ENCODE measurements at places on chromosomes 2 and 18.

- DNase-seq: no peak
Observed at GRCh38 chr2:30074023-30074422, 72.8 kb upstream of the YPEL5 start.

DNA sequence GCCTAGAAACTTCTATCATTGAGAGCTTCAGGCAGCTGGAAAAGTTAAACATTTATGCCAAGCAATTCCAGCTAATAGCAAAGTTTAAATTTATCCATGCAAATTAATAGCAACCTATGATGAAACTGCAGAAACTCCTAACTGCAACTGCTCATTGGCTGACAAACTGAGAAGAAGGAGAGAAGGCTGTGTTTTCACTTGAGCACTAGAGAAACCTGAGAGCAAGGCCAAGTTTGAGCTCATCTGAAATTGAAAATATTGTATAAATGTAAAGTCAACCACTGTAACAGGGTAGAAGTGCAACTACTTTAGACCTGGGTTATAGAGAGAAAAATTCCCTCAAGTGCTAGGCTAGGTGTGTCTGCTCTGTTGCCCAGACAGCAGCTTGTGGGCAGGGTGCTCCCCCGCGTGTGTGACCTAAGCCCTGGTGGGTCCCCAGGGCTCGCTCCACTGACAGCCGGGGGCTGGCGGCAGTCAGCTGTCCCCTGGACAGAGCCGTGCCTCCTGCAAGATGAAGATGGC is 50.2 kb downstream of the CABYR start:
- DNase-seq: no peak

DNA sequence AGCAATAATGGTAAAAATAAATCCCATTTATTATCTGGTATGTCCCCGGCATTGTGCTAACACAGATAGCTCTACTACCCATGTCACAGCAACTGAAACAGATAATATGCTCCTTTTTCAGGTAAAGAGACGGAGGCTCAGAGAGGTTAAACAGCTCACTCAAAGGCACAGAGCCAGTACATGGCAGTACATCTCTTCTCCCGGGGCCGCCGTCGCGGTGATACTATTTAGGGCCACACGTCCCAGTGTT is 693 bp upstream of the PDK1 start:
- DNase-seq: no peak

DNA sequence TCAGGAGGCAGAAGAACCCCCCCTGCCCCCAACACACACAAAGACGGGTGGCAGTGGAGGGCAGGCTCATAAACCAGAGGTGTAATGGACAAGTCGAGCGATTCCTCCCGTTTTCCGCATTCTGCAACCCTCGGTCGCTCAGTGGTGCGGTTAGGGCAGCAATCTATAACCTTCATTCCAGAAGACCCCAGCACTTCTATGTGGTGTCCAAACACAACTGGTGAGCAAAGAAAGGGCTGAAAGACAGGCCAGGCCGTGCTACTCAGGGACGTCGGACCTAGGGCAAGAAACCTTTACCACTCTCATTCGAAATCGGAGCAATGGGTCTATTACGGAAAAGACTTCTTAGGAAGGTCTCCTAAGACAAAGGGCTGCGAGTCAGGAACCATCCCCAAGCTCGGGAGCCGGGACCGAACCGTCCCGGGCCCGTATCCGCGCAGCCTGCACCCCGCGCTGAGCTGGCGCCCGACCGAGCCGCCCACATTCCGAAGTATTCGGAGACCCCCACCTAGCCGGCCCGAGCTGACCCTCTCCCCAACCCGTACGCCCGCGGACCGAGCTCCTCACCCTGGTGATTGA is 568 bp downstream of the ARL5A start:
- DNase-seq: no peak

DNA sequence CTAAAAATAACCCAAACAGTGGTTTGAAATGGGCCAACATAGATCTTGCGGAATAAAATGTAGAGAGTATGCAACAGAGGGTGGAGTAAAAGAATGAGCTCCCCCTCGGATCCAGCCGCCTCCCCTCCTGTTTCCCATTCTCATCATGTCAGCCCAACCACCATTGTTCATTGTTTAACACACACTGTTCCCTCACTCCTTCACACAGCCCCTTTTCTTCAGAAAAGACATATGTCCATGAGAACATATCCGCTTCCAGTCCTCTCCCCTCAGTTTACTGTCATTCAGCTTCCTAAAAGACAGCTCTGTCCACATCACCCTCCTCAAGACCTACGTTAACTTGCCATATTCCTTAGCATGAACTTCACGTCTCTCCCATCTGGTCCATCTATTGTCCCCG is 62.9 kb upstream of the SERTAD2 start:
- no peak for DNase-seq

- no peak for DNase-seq
Observed at GRCh38 chr2:94997981-94998930, 27.3 kb upstream of the MAL start.

GRCh38 chr2:96119389-96119751 is 3.0 kb upstream of the ADRA2B start:
- no peak for DNase-seq

DNA sequence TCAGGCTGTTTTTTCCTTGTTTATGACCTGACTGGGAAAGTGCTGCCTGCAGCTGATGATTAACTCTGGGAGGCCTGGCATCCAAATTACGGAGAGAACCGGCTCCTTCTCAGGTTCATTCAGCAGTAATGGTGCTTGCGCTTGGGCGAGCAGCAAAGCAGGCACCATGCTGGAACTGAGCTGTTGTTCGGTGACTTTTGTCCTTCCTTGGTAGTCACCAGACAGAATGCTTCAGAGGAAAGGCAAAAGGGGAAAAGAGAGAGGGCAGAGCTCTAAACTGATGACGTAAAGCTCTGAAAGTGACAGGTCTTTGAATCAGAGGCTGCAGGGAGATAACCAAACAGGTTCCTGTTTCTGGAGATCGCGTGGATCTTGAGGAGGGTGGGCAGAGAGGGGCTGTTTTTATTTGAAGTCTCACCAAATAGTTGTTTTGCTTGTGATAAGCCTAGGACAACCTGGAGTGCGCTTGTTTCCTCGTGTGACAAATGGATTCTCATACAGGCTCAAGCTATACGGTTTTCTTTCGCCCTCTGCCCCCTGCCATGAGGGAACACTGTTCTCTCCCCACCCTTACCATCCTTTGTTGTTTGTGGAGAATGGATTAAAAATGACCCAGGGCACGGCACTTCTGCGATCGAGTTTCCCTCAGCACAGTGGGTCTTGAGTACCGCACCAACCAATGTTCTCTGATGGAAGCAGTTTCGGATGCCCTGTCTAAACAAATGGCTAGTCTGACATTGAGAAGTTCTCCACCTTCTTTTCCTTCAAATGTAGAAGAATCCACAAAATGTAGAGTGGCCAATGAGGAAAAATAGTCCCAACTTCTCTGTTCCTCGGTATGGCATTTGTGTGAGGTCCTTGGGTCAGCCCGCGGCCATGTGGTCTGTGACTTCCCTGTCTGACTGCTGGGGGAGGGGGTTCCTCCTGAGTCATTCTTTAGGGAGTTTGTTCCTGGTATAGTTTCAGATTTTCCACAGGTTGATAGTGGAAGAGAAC is 1.3 kb downstream of the RASGRP3 start:
- peak; percentile 26 for DNase-seq

DNA sequence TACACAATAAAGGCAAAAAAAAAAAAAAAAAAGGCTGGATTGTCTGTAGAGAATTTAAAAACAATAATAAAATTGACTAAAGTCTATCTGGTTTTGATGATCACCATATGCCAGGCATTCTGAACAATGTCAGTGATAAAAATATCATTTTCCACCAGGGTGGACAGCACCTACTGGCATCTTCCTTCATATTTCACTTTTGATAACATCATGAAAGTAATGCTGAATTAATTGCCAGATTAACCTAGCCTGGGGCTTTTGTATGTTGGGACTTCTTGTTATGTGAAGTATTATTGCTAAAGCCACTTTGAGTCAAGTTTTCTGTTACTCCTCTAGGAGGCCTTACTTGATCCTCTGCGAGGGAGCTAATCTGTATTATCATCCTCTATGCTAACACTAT is 73.8 kb upstream of the FAM98A start:
- DNase-seq: no peak

GRCh38 chr2:1713142-1713838 is 31.0 kb downstream of the PXDN start:
- no peak for DNase-seq

DNA sequence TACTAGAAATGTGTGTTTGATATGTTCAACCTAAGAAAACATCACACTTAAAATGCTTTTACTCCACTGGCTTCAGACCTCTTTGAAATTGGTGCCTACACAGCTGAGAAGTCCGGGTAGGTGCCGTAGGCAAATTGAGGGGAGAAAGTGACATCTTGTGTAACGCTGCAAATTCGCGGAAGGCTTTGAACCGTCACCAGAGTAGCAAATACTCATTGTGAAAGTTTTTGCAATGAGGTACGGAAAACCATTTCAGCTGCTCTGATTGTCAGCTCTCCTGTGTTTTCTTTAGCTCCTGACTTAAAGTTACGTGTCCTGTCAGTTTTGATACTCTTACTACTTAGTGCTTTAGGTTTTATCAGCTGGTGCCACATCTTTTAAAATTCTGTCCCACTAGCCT is 224.5 kb downstream of the FAM210A start:
- DNase-seq: peak; percentile 15

GRCh38 chr2:149330127-149331022 is at the start of gene LYPD6:
LYPD6 (plus strand) TSS chr2:149330587; CDS start chr2:149437709, 107,122 bp downstream.
- no peak for DNase-seq

DNA sequence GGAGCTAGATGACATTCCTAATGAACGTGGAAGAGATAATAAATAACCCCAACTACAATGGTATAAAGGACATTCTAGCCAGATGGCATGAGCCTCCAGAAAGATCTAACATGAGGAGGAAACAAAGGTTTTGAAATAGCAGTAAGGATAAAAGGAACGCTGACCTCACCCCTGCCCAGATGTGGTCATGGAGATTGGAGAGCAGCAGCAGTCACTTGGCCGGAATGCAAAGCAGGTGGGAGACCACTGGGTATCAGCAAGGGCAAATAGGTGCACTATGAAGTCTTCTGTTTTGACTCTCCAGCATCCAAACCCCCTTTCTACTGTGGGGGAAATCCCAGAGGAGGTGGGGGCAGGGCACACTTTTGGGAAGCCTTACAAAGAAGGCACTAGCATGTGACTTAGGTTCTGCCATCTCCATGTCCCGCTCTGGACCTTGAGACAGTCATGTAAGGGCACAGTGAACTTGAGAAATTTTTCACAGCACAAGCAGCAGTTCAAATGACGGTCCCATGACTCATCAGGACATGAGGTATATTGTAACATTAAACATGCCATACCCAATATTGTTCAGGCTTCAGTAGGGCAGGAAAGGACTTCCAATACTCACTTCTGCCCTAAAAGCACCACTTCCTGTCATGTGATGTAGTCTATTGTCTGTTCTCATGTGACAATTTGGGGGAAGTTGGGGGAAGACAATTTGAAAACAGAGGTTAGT is 55.2 kb downstream of the METTL4 start:
- peak; percentile 13 for DNase-seq

DNA sequence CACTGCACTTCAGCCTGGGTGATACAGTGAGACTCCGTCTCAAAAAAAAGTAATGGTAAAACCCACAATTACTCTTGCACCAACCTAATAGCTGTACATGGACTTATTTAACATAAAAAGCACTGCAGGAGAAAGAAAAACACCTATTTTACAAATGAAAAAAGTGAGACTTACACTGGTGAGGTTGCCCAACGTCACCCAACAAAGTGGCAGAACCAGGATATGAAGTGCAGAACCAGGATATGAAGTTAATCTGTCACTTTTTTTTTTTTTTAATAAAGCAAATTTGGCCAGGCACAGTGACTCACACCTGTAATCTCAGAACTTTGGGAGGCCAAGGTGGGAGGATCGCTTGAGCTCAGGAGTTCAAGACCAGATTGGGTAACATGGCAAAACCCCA is 13.5 kb upstream of the STK17B start:
- no peak for DNase-seq

GRCh38 chr18:31577195-31577594 is 14.5 kb upstream of the TTR start:
- DNase-seq: no peak

DNA sequence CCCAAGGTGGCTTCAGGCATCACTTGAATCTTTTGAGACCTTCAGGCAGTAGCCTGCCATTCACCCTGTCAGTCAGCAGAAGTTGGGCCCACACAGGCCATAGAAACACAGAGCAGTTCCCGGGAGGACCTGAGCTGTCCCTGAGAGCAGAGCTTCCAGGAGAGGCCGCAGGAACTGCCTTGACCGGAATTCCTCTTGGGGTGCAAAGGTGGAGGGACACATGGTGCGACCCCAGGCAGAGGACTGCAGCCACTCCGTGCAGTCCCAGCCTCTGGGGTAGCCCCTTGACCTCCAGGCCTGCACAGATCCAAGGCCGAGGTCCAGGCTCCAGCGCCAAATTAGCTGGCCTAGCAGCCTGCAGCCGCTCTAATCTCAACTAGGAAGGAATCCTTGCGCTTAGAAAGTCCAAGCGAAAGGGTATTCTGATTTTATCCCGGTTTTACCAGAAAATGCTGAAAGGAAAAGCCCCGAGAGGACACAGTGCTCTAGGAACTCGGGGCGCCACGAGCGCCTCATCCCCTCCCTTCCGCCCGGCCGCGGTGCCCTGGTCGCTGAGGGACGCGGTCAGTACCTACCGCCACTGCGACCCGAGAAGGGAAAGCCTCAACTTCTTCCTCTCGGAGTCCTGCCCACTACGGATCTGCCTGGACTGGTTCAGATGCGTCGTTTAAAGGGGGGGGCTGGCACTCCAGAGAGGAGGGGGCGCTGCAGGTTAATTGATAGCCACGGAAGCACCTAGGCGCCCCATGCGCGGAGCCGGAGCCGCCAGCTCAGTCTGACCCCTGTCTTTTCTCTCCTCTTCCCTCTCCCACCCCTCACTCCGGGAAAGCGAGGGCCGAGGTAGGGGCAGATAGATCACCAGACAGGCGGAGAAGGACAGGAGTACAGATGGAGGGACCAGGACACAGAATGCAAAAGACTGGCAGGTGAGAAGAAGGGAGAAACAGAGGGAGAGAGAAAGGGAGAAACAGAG is 5.4 kb downstream of the SIX2 start:
- no peak for DNase-seq

GRCh38 chr2:148952621-148953020 is 77.6 kb downstream of the KIF5C start:
- DNase-seq: no peak

- DNase-seq: no peak
Observed at GRCh38 chr2:217153510-217153909, 293.6 kb upstream of the TNP1 start.

DNA sequence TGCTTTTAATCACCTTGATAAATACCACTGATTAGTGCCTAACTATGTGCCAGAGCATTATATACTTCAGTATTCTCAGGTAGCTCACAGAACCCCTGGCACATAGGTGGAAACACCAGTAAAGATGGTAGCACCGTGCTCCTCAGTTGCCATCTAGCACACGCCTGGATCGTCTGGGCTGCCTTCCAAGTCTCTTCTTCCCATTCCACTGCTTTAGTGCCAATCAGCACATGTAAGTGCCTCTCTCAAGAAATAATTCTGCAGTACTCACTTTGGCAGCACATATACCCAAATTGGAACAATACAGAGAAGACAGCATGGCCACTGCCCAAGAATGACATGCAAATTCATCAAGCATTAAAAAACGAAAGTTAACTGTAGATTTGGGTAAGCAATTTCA is 13.0 kb downstream of the POLR2D start:
- no peak for DNase-seq

GRCh38 chr2:117257362-117257761 is 557.1 kb upstream of the DDX18 start:
- no peak for DNase-seq

- no peak for DNase-seq
Observed at GRCh38 chr2:123528996-123529707, 495.9 kb upstream of the CNTNAP5 start.

Data from CD4-positive, alpha-beta T cell treated with Interleukin-2 at 100 ng/mL for 4 hours (primary cell).